Nephron progenitor cell (in vitro differentiated cells): ENCODE measurements at places on chromosomes 7 and 10.

GRCh38 chr7:150755473-150756099 is 18.4 kb downstream of the GIMAP5 start:
- no peak for DNase-seq

- no peak for DNase-seq
Observed at GRCh38 chr10:133132473-133133291, 27.3 kb upstream of the KNDC1 start.

DNA sequence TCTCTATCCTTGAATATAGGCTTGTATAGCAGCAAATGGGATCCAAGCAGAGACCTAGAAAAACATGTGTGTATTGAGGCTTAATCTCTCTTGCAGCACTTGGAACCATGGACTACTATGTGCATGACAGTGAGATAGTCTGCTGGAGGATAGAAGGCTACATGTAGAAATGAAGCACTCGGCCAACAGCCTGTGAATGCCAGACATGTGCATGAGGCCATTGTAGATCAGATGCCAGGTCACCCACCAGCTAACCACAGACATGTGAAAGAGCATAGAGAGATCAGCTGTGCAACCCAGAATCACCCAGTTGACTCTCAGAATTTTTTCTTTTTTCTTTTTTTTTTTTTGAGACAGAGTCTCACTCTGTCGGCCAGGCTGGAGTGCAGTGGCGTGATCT is 90.9 kb downstream of the NT5C2 start:
- no peak for DNase-seq

- DNase-seq: no peak
Observed at GRCh38 chr10:15245530-15245929, 77.0 kb upstream of the NMT2 start.
